Inflammatory macrophage treated with lipopolysaccharide for 1 hour (primary cell): ENCODE measurements at places on chromosomes 4 and X.

DNA sequence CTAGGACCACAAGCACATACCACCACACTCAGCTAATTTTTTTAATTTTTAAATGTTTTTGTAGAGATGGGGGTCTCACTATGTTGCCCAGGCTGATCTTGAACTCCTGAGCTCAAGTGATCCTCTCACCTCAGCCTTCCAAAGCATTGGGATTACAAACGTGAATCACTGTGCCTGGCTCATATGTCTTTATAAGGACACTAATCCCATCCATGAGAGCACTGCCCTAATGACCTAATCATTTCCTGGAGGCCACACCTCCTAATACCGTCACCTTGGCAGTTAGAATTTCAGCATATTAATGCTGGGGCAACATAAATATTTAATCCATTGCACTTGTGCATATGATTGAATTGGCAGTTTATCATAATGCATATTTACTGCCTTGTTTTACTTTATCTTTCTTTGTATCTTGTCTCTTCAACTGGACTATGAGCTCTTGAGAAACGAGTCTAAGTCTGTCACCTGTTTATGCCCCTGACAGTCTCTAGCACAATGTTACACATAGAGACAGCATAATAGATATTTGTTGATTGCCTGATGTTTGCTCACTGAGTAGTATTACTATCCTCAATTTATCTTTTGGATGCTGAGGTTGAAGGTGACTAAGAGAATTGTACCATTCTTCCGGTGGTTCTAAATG, 172.0 kb downstream of the AASDH start:
- no peak for DNase-seq

GRCh38 chrX:129577473-129577872, 37.4 kb downstream of the OCRL start:
- no peak for DNase-seq

DNA sequence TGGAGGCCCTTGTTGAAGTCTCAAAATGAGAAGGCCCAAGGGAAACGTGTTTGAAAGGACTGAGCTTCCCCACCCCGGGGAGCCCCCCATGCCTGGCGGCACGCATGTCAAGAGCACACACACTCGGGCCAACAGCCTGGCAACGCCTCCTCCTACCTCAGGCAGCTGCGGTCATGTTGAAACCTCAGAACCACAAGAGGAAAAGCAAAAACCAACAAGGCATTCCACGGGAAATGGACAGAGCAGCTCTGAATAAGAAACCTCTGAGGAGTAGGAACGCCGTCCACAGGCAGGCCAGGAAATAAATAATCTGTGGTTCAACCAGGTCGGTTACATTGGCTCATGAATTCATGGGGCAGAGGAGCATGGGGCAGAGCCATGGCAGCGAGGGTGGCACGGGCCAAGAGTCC, 95.7 kb upstream of the AFAP1 start:
- DNase-seq = no peak

DNA sequence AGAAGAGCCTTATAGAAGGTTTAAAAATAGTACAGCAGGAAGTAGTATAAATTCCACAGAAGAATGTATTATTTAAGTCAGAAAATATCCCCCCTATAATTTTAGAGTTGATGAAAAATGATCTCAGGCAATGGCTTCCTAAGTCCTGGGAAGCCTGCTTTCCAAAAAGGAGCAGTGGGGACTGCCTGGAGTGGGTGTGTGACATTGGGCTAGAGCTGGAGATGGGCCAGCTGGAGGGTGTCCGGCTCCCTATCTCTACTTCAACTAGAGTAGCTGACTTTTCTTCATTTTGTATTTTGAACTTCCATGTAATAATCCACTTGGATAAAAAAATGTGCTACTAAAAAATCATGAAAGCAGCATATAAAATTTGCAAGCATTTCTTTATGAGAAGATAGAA, 253.9 kb downstream of the ANK2 start:
- DNase-seq = no peak

DNA sequence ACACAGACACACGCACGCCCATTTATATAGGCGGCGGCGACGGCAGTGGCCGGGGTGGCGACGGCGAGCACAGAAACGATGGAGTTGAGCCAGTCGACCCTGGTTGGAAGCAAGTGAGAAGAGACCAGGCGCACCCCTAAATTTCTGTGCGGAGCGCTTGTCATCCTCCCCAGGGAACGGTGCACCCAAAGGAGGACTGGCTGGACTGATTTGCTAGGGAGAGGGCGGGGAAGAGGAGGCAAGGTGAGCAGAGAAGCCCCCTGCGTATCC, 302 bp downstream of the NHS start:
- DNase-seq = no peak

DNA sequence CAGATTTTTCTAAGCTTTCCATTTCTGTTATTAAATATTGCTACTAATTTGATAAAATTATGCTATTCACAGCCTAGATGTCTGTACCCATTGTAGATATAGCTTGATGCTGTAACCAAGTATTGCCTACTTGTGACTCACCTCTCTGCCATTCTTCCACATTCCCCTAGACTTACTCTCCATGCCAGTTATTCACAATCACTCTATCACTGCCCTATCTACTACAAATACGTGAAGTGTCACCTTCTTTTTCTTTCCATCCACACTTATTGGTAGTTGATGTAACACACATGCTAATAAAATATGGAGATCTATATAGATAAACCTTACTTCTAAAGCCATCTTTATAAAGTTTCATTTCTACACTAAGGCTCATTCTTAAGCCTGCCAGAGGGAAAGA, 179.4 kb upstream of the PACRGL start:
- DNase-seq = no peak

- no peak for DNase-seq
Observed at GRCh38 chrX:68681443-68681941, 34.0 kb downstream of the STARD8 start.

DNA sequence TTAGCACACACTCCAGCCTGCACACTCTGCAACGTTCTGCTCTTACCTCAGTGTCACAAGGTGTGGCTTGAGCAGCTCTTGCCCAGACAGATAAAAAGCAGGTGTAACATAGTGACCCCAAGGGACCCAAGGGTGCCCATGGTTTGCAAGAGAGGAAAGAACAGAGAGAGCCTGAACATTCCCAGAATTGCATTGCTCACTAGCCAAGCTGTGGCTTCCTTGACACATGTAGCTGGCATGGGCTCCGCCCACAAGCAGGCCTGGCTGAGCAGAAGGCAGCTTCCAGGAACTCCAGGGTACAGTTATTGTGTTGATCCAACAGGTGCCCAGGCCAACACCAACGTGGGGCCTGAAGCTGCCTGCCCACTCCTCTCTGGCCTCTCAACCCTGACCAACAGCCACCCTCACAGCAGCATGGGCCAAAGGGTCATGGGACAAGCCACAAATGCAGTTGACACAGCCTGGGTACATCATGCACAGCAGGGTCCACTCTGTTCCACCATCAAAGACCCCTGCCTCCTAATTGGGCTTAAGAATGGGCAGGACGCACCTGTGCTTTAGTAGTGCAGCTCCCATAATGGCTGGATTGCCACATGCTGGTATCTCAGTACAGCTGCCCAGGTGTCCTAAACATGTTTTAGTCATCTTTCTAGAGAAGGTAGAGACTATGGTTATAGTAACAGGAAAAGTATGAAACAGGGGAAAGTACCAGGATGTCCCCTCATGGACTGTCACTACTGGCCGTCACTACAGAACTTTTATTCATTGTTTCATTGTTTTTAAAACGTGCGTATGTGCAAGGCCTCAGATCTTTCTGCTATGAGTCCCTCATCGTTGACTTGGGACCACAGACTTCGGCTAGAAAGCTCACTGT, 73.7 kb upstream of the ACSL1 start:
- peak; percentile 73 for DNase-seq

- no peak for DNase-seq
Observed at GRCh38 chrX:6052111-6052745, 176.4 kb downstream of the NLGN4X start.

DNA sequence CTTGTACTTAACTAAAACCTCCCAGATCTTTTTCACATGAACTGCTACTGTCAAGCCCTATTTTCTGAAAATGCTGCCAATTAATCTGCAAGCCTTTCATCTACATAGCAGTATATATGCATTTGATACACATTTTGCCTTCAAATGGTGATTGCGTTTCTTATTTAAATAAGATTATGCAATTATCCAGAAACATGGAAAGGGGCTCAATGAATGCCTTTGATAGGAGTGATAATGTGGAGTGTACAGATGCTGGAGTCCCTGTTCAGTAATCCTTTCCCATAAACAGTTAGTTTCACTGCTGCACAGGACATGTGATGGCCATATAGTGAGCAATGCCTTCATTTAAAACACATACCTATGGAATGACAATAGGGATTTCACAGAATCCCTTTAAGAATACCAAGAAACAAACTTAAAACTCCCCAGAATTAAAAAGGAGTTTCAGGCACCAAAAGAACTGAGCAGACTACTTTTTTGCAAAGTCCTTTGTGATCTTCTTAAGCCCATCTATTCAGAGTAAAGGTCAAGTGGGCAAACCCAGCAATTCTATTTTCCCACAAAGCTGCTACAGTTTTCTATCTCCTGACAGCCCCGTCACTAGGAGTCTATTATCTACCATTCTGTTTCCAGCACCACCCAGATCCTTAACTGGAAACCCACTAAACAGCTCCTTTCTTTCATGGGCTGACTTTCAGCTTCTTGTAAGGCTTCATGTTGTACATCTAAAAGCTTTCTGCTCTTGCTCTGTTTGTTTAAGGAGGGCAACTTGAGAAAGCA, 120.3 kb downstream of the UNC5C start:
- DNase-seq = no peak

- no peak for DNase-seq
Observed at GRCh38 chrX:69429339-69430015, 74.6 kb upstream of the NALF2 start.

DNA sequence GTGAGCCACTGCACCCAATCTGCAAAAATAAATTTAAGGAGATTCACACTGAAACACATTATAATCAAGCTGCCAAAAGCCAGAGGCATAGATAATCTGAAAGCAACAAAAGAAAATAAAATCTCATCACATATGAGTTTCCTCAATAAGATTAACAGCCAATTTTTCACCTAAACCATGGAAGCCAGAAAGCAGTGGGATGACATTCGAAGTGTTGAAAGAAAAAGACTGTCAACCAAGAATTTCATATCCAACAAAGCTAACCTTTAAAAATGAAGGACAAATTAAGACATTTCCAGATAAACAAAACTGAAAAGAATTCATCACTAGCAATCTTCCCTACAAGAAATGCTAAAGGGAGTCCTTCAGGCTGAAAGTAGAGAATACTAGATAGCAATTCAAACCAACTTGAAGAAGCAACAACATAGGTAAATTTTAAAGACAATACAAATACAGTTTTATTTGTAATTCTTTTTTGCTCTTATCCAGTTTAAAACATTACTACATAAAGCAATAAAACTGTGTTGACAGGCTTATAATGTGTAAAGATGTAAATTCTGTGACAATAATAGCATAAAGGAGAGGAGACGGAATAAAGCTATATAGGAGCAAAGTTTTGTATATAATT, 23.1 kb upstream of the KLHL8 start:
- DNase-seq = no peak

DNA sequence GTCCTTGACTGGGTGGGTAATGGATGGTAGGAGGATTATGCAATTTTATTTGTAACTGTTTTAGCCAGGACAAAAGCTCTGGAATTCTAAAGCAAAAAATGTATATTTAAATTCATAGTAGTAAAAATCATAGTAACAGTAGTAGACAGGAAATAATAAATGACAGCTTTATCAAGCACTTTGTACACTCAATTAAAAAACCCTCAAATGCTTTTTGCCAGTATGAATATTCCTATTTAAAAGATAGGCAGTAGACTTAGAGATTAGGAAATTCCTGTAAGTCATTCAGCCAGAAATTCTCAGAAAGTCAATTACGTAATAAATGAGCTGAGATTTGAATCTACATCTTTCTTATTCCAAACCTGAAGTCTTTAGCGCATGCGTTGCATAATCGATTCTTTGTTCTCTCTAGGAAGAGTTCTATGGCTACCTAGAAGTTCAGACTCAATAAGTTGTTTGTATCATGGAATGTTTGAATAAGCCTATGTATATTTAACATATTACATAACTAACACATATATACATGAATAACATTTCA, 2.5 kb downstream of the AADAT start:
- peak; percentile 3 for DNase-seq
